ENCODE measurements at places on chromosomes 7 and 10. TPM values are rescaled to one million over a fixed set of nuclear protein-coding genes. Genes with fewer than 3 reads are reported as not detected.

- no peak for DNase-seq
Measured at GRCh38 chr7:24129597-24129996, 154.4 kb upstream of the NPY start.

- no peak for DNase-seq
Measured at GRCh38 chr7:42910306-42910705, 1.6 kb downstream of the C7orf25 start.

VWDE gene
- 0.13 TPM for polyA plus RNA-seq

GRCh38 chr7:68691261-68692216 lies 906.7 kb upstream of the AUTS2 start:
- no peak for DNase-seq

DNA sequence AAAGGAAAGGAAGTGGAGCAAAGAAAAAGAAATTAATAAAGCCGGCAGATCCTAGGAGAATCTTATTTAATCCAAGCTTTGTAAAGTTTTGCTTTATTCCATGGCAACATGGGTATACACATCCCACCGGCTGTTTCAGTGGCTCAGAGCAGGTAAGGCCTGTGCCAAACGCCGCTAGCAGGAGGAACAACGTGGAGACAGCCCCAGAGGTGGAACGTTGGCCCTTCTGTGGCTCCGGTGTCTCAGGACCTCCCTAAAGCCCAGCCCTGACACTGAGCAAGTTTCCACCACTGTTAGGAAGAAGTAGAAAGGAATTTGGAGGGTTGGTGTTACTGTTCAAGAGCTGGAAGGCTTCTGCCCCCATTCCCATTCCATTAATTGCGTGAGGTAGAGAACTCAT lies 52.0 kb downstream of the EGFR start:
- DNase-seq: no peak

SEC61G gene
- 168 TPM for polyA plus RNA-seq

- no peak for DNase-seq
Measured at GRCh38 chr7:17063045-17063383, 181.2 kb upstream of the AGR3 start.

ARHGEF35 gene
- polyA plus RNA-seq: 2.1 TPM

EPHB6 gene
- 36.9 TPM for polyA plus RNA-seq

DNA sequence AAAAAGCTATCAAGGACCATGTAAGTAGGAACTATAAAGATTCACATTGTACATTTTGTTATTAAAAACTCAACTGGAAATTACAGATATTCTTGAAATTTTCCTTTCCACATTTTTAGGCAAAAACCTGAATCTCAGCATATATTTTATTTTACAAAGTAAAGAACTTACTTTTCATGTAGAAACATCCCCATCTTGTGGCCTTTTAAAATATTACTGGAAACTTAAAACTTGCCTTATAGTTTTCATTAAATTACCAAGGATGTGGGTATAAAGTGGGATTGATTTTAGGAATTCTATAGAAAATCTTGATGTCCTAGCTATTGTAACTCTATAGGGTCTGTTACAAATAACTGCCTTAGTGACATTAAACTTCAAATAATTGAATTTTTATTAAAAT lies 10.6 kb downstream of the DBF4 start:
- peak; percentile 39 for DNase-seq

FASTK gene
- 49.6 TPM for polyA plus RNA-seq

SLC13A1 gene
- not detected for polyA plus RNA-seq

- no peak for DNase-seq
Measured at GRCh38 chr7:113404245-113404644, 285.9 kb upstream of the SMIM30 start.

DNA sequence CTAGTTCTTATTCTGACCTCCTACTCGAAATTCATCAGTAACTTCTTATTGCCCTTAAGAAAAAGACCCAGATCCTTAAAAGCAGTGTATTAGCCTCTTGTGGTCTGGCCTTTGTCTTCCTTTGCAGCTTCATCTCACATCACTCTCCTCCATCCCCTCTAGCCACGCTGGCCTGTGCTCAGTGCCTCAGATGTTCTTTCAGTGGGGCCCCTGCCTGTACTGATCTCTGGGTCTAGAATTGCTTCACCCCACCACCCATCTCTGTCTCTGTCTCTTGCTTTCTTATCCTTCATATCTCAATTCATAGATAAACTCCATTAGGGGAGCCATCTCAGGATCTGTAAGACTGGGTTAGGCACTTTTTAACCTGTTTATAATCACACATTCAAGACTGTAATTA lies 1178.5 kb upstream of the C7orf33 start:
- DNase-seq: no peak

DNA sequence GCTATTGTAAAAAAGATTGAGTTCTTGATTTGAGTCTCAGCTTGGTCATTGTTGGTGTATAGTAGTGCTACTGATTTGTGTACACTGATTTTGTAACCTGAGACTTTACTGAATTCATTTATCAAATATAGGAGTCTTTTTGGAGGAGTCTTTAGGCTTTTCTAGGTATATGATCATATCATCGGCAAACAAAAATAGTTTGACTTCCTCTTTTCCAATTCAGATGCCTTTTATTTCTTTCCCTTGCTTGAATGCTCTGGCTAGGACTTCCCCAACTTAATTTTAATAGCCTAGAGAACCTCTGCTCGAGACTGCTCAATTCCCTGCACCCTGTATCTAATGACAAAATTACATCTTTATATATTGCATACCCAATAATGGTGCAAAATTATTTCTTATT lies 154.4 kb downstream of the CCDC7 start:
- DNase-seq: no peak

HOXA11 gene
- not detected for polyA plus RNA-seq

GRCh38 chr7:120877701-120878100 lies 19.8 kb upstream of the TSPAN12 start:
- no peak for DNase-seq

OR2A42 gene
- not detected for polyA plus RNA-seq

- DNase-seq: peak; percentile 17
Measured at GRCh38 chr7:159094023-159094740, 50.5 kb downstream of the VIPR2 start.

- DNase-seq: no peak
Measured at GRCh38 chr7:114889646-114890285, 32.1 kb upstream of the MDFIC start.

Data from naive thymus-derived CD4-positive, alpha-beta T cell (primary cell).